ENCODE measurements at places on chromosomes 16 and 17.

GRCh38 chr16:17368951-17369350 is 101.8 kb downstream of the XYLT1 start:
- peak; percentile 45 for DNase-seq

- no peak for DNase-seq
Measured at GRCh38 chr16:19133600-19133999, 19.8 kb downstream of the ITPRIPL2 start.

DNA sequence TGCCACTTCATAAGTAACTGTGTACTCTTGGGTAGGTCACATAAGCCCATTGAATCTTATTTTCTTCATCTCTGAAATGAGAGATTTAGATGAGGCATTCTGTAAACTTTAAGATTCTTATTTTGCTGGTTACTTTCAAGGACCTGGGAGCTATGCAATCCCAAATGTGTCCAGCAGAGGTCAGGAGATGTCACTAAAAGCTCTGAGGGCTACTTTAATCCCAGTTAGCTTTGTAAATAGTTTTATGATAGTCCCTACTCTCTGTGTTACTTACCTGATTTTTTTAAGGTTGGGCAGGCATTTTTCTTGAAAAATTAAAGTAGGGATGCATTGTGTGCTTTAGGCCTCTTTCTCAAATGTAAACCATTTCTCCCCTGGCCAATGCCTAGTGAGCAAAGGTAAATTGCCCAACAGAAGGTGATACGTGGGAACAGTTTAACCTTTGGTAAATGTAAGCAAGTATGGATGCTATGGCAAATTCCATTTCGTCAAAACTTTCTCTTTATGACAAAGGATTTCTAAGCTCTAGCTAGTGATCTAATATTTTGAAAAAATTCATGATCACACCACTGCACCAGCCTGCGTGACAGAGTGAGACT is 57.1 kb upstream of the WSB1 start:
- DNase-seq = peak; percentile 80

DNA sequence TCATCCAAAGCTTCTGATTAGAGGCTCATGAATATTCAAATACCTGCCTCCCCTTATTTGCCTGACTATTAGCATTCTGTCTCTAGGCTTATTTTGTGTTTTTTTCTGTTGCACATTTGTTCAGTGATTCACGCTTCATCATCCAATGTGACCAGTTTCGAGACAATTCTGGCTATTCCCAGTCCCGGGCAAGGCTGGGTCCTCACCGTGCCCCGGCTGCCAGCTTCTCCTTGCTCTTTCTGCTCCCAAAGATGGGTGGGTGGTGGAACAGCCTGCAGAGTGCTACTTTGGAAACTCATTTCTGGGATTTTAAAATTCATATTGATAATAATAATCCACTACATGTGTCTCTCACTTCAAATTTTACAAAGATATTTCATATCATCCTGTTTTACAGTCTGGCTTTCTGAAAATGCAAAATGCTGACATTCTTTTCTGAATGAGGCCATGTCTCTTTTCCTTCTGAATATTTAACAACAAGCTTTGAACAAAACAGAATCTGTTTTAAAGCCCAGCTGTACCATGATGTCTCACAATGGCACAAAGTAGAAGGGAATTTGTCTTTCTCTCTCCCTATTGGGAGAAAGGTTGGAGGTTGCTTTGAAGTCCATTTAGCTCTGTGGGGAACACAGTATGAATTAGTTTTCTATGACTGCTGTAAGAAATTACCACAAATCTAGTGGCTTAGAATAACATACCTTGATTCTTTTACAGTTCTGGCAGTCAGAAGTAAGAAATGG is 116.9 kb upstream of the CDH13 start:
- no peak for DNase-seq

- DNase-seq = no peak
Measured at GRCh38 chr17:34131386-34131785, 123.7 kb upstream of the CCL2 start.

GRCh38 chr16:49179714-49180330 is 101.8 kb downstream of the CBLN1 start:
- DNase-seq = no peak

GRCh38 chr17:17551361-17551760 is 40.1 kb downstream of the PEMT start:
- DNase-seq = no peak

DNA sequence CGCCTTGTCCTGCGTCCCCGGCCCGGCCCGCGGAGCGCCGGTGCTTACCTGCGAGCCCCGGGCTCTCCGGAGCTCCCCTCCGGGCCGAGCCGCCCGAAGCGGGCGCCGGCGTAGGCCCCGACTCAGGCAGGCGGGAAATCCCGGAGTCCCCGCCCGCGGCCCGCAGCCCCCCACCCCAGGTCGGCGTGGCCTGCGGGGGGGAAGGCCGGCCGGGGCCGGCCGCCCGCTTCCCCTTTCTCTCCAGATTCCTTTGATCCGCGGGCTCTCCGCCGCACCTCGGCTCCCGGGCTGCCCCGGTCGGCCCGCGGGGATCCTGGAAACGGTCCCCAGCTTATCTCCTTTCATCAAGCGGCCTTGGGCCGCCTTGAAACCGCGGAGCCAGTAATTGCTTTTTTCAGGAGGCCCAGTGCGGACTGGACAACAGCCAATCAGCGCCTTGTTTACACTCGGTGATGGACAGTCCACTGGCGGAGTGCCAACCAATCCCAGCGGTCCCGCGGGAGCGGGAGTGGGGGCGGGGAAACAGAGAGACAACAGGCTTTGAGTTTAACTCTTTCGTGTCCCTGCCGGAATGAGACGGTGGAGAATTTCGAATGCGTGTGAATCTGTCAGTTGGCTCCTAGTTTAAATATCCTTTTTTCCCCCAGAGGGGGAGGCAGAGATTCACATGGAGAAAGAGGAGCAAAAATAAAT is 1.4 kb upstream of the BAHCC1 start:
- peak; percentile 25 for DNase-seq

DNA sequence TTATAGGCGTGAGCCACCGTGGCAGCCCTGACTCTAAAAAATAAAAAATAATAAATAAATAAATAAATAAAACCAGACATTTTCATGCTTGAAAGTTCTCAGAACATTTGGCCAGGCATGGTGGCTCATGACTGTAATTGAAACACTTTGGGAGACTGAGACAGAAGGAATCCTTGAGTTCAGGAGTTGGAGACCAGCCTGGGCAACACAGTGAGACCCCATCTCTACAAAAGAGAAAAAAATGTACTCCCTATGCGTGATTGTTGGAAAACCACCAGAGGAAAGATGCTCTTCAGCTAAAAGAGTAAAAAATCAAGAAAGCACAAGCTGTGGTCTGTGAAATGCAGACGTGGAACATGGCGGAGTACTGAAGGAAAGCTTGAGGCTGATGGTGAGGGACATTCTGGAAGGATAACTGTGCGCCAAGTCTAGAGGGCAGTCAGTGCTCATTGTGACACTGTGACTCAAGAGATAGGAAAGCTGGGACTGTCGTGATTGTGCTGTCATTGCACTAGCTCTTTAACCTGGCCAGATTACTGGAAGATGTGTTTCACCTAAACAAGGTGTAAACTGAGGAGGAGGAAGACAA is 4.2 kb upstream of the PRSS27 start:
- DNase-seq = no peak

Measured in CD8-positive, alpha-beta T cell (primary cell).